Activated naive CD8-positive, alpha-beta T cell treated with anti-CD3 and anti-CD28 coated beads, Interleukin-2, amount 50 U/mL, for 24 hours (primary cell): ENCODE measurements at places on chromosomes 5 and 9.

DNA sequence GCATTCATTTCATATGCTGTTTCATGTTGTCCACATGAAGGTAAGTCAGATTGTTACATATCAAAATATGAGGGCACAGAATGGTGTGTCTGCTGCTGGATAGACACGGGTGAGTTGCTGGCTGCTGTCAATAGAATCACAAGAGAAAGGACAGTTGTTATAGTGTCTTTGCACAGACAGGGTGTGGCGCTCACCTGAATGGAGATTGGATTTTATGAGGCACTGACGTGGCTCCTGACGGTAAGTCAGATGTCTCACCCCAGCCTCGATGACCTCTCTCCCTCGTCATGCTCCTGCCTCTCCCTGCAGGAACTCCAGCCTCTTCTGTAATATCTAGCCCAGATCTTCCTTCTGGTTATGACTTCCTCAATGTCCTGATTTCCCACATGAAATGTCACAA is 75.4 kb upstream of the SELENOP start:
- DNase-seq, result no peak
- H3K36me3 ChIP-seq, result no peaks in the 10 kb centered on the region
- H3K4me1 ChIP-seq, result no peaks in the 10 kb centered on the region
- no peak overlapping the region for H3K4me3 ChIP-seq

DNA sequence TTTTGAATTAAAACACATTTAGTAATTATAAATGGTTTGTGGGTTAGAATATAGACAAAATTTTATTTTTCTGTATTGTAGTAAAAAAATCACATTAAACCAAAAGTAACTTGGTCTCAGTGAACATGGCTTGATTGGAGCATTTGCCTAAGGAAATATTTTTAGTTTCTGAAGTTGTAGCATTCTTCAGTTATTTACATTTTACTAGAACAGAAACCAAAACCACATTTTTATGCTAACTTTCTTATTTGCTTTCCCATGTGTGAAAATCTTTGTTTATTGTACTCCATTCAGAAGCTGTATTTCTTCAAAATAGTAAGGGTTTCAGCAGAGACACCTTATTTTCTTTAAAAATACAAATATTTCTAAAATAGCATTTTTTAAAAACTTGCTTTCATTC is 129.9 kb downstream of the SGCD start:
- no peak for DNase-seq
- H3K36me3 ChIP-seq, result no peaks in the 10 kb centered on the region
- H3K27me3 ChIP-seq, result peaks cover 8% of the 10 kb centered on the region

DNA sequence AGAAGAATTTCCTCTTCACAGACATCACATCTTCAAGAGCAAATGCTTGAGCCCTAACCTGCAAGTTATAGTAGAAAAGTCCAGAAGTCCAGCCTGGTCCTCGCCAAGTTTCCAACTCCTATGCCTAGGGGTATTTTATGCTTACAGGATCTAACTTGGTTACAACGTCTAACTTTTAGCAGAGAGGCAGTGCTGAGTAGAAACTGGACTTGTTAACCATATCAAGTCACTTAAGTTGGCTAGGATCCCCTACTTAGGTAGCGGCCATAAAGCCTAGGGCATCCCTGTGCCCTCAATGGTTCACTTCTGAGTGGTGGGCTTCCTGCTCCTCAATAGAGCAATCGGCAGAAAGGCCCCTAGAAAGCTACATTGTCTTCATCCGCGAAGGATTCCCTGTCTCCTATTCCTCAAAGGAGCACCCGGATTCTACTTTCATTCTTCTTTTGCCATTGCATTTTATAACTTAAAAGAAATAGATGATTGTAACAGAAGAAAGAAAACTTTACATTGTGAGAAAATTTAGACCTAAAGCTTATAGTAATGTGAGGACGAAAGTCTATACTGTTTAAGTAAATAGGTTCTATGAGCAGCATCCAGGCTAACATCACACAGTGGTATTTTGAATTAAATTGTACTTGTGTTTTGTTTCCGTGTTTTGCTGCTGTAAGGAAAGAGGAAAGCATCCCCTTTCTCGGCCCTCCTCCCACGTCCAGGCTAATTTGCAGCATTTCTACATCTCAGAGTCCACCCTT is 1.3 kb upstream of the MTAP start:
- H3K4me1 ChIP-seq, result peaks cover 51% of the 10 kb centered on the region
- H3K27ac ChIP-seq, result peak overlapping the region; percentile 97
- DNase-seq, result no peak
- peaks cover 25% of the 10 kb centered on the region for H3K27me3 ChIP-seq

GRCh38 chr5:80161165-80161564 is 94.7 kb downstream of the SERINC5 start:
- peaks cover 56% of the 10 kb centered on the region for H3K36me3 ChIP-seq
- no peak overlapping the region for H3K4me3 ChIP-seq
- H3K27me3 ChIP-seq, result no peaks in the 10 kb centered on the region
- DNase-seq, result no peak
- H3K27ac ChIP-seq, result no peak overlapping the region

- DNase-seq, result no peak
- no peak overlapping the region for H3K4me3 ChIP-seq
- no peaks in the 10 kb centered on the region for H3K4me1 ChIP-seq
- peaks cover 8% of the 10 kb centered on the region for H3K27me3 ChIP-seq
- no peaks in the 10 kb centered on the region for H3K36me3 ChIP-seq
Observed at GRCh38 chr5:66364186-66364585, 220.1 kb downstream of the SREK1 start.

- no peak overlapping the region for H3K27ac ChIP-seq
- no peak for DNase-seq
- no peak overlapping the region for H3K4me3 ChIP-seq
Observed at GRCh38 chr5:174571662-174572397, 152.6 kb upstream of the MSX2 start.

DNA sequence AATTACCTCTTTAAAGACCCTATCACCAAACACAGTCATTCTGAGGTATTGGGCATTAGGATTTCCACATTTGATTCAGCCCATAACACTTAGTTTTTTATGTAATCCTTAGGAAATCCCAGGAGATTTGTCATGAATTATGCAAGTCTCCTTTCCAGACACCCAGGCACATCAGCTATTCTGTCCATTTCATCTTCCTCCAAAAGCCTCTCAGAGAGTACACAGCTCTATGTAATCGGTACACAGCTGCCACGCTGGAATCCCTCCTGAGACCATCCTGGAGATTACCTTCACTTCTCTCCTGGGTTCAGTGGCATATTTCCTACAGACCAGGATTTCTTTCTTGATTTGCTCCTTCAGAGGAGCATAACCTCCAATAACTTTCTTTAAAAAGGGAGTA is 2309.8 kb upstream of the WWC1 start:
- H3K27ac ChIP-seq, result no peak overlapping the region
- H3K36me3 ChIP-seq, result no peaks in the 10 kb centered on the region
- no peak for DNase-seq
- no peaks in the 10 kb centered on the region for H3K4me1 ChIP-seq

GRCh38 chr9:93138171-93138764 is 4.2 kb upstream of the NINJ1 start:
- DNase-seq, result no peak
- no peaks in the 10 kb centered on the region for H3K27me3 ChIP-seq
- peaks cover 44% of the 10 kb centered on the region for H3K4me1 ChIP-seq

DNA sequence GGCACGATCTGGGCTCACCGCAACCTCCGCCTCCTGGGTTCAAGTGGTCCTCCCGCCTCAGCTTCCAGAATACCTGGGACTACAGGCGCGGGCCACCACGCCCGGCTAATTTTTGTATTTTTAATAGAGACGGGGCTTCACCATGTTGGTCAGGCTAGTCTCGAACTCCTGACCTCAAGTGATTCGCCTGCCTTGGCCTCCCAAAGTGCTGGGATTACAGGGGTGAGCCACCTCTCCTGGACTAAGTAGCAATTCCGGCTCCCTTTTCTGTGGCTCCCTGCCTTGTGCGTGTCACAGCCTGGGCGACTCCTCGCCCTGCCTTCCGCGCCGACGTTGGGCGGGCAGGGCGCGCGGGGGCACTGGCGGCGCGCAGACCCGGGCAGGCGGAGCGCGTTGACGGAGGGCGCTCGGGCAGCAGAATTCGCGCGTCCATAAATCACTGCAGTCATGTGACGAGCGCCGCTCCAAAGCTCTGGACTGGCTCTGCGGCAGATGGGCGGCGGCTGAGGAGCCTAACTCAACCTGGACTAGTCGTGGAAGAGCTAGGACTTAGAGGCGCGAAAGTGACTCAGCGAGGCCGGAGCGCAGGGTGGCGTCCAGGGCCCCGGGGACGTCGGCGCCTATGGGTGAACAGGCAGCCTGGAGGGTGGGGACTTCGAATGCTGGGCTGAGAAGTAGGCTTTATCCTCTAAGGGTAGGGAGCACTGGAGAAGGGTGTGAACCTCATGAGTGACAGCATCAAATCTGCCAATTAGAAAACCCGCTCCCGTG is 1.4 kb upstream of the CIZ1 start:
- peaks cover 4% of the 10 kb centered on the region for H3K27me3 ChIP-seq
- no peak overlapping the region for H3K4me3 ChIP-seq
- peaks cover 35% of the 10 kb centered on the region for H3K4me1 ChIP-seq
- H3K27ac ChIP-seq, result no peak overlapping the region
- DNase-seq, result no peak
- peaks cover 8% of the 10 kb centered on the region for H3K36me3 ChIP-seq

DNA sequence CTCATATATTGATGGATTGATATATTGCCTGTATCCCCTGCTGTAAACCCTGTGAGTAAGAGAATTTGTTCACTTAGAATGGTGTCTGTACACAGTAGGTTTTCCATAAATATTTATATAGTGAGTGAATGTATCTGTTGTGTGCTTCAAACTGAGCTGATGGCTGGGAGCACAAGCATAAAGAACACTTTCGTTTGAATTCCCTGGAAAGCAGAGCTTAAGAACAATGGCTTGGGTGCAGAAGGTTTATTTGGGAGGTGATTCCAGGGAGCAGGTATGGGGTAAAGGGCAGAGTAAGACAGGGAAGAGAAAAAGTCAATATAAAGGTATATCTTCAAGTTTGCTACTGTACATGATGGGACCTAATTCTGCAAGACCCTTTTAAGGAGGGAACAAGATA is 190.9 kb upstream of the TRIM32 start:
- no peaks in the 10 kb centered on the region for H3K27me3 ChIP-seq
- H3K4me3 ChIP-seq, result no peak overlapping the region
- no peaks in the 10 kb centered on the region for H3K4me1 ChIP-seq
- no peak overlapping the region for H3K27ac ChIP-seq
- DNase-seq, result no peak

GRCh38 chr9:129624947-129625346 is 1.0 kb upstream of the NTMT1 start:
- peak overlapping the region; percentile 76 for H3K27ac ChIP-seq
- peaks cover 18% of the 10 kb centered on the region for H3K27me3 ChIP-seq
- peak overlapping the region; percentile 93 for H3K4me3 ChIP-seq
- peaks cover 55% of the 10 kb centered on the region for H3K4me1 ChIP-seq
- DNase-seq, result no peak
- peaks cover 19% of the 10 kb centered on the region for H3K36me3 ChIP-seq

DNA sequence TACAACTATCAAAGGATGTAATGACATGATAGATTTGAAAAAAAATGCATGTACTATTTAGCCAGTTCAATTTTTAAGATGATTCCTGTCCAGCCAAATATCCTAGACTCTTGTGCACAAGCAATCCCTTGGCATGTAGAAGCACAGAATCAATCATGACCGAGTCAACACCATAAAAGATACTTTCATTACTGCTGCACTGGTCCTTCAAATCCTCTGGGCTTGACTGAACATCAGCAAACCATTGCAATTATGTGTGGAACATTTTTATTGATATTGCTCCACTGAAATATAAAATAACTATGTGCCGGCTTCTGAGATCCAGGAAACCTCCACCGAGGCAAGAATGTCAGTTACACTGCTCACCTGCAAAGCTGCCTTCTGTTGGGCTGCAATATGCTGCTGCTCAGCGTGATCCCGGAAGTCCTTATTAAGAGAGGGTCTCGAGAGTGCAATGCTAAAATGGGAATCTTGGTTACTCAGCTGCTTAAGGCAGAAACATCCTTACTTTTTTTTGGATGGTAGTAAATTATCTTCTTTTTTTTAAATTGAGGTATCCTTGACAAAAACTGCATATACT is 28.7 kb downstream of the INIP start:
- no peak overlapping the region for H3K4me3 ChIP-seq
- DNase-seq, result no peak
- no peaks in the 10 kb centered on the region for H3K27me3 ChIP-seq
- peaks cover 40% of the 10 kb centered on the region for H3K36me3 ChIP-seq

DNA sequence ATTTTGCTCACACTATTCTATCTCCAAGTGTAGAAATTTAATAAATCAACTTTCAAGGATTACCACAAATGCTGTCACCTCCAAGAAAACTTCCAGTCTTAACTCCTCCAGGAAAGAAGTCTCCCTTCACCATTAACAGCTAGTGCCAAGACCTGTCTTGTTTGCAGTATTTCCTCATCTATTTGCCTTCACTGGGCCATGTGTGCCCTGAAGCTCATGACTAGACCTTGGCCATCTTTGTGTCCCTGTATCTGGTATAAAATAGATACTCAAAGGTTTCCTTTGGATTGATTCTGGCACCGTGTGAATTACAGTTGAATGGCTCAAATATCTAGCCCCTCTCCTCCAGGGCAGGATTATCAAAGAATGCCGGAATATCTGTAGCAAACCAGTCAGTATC is 346.7 kb upstream of the KLF4 start:
- no peak overlapping the region for H3K27ac ChIP-seq
- H3K4me3 ChIP-seq, result no peak overlapping the region
- no peak for DNase-seq
- H3K36me3 ChIP-seq, result no peaks in the 10 kb centered on the region
- no peaks in the 10 kb centered on the region for H3K4me1 ChIP-seq

DNA sequence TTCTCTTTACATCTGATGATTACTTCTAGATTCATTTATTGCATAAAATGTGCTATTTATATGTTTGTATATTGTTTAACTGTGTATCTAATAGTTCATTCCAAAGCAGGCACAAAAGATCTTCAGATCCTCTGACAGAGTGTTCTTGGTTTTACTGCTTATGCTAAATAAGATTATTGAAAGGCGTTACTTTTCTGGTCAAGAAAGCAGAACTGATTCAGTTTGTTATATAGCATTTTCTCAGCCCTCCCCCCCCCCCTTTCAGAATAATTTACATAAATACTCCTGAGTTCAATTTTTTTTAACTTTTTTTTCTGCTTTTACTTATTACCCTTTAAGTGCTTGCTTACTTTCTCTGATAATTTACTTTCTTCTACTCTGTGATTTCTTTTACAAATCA is 15.4 kb downstream of the CDC42SE2 start:
- peaks cover 27% of the 10 kb centered on the region for H3K36me3 ChIP-seq
- peak overlapping the region; percentile 76 for H3K4me3 ChIP-seq
- H3K27me3 ChIP-seq, result no peaks in the 10 kb centered on the region
- peaks cover 95% of the 10 kb centered on the region for H3K4me1 ChIP-seq
- no peak for DNase-seq

- H3K4me3 ChIP-seq, result no peak overlapping the region
- no peak overlapping the region for H3K27ac ChIP-seq
- peaks cover 3% of the 10 kb centered on the region for H3K4me1 ChIP-seq
- H3K27me3 ChIP-seq, result peaks cover 8% of the 10 kb centered on the region
Observed at GRCh38 chr5:113336975-113337374, 97.8 kb downstream of the TSSK1B start.

DNA sequence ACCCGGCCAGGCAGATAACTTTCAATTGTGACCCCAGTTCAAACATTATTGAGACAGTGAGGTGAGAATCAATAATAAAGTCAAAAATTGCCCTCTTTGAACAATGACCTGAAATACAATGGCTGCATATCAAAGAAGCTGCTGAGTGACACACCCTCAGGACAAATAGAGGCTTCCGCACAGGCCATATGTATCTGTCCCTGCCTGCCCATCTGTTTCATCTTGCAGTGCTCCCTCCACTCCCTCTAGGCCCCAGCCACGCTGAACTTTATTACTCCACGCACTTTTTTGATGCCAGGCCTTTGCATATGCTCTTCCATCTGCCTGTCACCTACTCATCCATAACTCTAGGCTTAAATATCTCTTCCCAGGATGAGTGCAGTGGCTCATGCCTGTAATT is 15.9 kb upstream of the PFDN1 start:
- H3K36me3 ChIP-seq, result no peaks in the 10 kb centered on the region
- no peak for DNase-seq
- H3K27ac ChIP-seq, result no peak overlapping the region
- no peaks in the 10 kb centered on the region for H3K4me1 ChIP-seq
- no peak overlapping the region for H3K4me3 ChIP-seq
- no peaks in the 10 kb centered on the region for H3K27me3 ChIP-seq
